ENCODE measurements at places on chromosomes 7 and 10.
A peak's percentile ranks its signal among the peaks of the same experiment; 100 is the strongest.

GRCh38 chr7:150753239-150753638 lies 16.0 kb downstream of the GIMAP5 start:
- no peak for DNase-seq

DNA sequence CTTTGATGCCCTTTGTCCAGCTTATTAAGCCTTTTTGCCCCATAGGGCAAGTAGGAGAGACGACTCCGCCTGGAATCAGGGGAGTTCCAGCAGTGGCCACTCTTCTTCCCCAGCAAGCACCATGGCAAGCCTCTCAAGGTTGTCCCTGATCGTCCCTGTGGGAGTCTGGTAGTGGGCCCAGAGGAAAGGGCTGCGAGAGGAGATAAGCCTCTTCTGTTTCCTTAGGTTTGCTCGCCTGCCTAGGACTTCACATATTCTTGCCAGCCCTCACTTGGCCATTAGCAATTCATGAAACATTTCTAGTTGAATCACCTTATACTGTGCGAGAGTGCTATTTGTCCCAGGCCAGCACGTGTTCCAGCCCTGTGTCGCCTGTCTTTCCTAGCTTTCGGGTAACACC lies 47.8 kb upstream of the CPN1 start:
- DNase-seq = no peak

GRCh38 chr7:2100278-2101208 lies 132.2 kb downstream of the MAD1L1 start:
- no peak for DNase-seq

DNA sequence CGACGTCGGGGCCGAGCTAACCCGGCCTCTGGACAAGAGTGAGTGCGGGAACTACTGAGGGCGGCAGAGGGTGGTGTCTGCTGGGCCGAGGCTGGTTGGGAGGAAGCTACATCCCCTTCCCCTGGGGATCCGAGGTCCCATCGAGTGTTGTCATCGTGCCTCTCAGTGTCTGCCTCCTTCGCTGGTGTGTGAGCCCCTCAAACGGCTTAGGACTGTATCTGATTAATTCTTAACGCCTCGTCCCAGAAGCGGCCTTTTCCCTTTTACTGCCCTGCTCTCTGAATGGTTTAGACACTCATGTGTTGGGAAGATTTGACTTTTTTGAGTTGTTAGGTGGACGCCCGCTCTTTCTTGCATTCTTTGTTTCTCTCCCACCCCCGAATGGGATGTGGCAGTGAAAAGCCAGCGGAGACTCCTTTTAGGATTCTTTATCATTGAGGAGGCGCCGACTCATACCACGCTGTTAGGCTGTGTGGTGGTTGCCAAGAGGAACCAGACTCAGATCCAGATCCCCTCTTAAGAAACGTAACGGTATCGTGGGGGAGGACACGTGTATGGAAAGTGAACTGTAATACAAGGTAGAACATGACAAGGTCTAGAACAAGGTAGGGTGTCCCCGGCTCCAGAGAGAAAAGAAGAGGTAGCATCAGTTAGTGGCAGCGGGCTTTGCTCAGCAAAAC lies 631 bp downstream of the SUPV3L1 start:
- DNase-seq = no peak

DNA sequence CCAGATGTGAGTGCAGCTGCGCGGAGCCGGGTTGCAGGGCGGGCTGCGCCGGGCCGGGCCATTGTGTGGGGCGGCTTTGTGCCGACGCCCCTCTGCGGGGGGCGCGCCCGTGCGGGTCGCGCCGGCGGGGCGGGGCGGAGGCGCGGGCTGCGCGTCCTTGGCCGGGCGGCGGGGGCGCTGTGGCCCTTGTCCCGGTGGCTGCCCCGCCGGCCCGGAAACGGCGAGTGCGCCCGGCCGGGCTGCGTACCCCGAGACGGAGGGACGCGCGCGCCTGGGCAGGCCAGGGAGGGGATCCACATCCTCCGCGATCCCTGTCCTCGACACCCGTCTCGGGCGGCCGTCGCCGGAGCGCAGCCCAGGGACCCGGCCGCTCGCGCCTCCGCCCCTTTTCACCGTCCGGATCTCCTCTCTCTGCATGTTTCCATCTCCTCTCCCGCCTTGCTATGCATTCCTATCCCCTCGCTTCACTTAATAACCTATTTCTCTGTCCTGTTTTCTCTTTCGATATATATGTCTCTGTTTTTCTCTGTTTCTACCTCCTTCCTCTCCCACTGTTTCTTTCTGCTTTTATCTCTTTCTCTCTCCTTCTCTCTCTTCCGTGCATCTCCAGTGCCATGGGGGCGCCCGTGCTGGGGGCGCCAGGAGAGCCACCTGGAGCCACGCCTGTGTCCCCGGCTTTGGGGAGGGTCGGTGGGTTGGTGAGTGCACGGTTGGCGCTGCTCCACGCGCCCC lies 765 bp downstream of the PFKFB3 start:
- DNase-seq = peak; percentile 41

GRCh38 chr10:48187713-48188485 lies 86.6 kb downstream of the FRMPD2 start:
- DNase-seq = no peak

- DNase-seq = no peak
Observed at GRCh38 chr10:80700252-80700651, 162.6 kb downstream of the SH2D4B start.

DNA sequence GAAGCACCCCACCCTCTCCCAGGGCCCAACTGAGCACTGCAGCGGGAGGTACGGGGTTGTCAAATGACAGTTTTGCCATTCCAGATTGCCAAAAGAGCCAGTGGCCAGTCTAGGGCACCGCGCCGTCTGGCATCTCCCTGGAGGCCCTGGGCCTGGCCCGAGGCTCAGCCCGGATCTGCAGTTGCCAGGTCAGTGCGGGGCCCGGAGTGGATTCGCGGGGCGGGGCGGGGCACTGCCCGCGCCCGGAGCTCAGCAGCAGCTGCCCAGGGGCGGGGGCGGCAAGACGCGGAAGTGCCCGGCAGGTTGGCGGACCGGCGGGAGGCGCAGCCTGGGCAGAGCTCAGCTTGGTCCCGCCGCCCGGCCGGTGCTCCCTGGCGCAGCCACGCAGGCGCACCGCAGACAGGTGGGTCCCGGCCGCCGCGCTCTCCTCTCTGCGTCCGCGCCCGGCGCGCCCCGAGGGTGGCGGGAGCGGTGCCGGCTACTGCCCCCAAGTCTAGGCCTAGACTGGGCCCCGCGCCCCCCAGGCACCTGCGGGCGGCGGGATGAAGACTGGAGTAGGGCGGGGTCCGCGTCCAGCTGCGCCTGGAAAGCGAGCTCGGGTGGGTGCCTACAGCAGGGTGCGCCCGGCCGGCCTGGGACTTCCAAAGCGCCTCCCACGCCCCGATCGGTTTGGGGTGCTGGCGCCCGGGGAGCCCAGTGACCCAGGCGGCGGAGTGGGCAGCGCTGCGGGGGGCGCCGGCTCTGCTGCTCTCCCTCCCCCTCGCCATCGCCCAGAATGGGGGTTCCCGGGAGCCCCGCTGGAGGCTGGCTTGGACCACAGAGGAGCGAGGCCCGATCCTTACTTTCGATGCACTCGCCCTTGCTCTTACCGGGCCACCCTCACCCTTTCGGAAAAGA lies at the start of gene IRF5:
Gene IRF5, plus strand, starts transcription at position 281 of the 897 bp plus-strand sequence. CDS start 4,155 bp downstream, outside the sequence.
- no peak for DNase-seq

DNA sequence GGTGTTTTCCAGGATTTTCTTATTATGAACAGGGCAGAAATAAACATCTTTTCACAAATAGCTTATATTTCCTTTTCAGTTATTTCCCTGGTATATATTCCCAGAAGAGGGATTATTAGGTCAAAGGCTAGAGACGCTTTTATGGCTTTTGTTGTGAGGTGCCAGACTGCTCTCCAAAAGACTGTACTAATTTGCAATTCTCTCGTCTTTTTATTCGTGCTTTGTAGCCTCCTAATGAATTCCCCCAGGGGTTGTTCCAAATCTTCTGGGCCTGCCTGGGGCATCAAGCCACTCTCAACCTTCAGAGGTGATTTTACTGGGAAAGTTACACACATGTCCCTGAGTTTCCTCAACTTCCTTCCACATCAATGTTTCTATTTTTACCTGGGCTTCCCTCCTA lies 34.0 kb upstream of the R3HCC1L start:
- DNase-seq = no peak

DNA sequence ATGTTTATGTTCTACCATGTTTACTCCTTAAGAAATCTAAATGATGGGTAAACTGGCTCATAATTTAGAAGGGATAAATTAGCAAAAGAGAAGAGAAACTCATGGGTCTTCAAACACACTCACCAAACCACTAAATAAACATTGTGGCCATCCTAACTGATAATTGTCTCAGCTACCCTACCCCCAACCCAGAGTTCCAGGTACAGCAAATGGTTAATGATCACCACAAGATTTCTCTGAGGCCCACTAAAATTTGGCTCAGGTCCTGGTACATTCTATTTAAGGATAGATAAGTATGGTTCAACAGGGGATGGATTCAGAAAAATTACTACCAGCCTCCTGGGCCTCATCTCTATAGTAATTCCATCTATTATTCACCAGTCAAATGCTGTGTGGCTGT lies 21.4 kb downstream of the SLC25A13 start:
- DNase-seq = no peak

DNA sequence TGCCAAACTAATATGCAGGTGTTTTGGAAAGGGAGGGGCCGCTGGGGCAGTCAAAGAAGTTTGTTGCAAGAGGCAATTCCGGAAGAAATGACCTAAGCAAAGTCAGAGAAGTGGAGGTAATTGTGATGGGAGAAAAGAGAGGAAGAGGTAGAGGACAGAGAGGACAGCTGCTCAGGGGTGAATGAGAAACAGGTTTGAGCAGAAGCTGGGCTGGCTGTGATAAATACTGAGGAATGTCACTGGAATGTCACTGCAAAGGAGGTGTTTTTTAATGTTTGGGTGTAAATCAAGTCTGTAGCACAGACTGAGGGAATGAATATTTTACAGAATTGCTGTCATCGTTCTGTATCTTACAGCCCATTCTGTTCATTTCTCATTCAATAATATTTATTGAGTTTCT lies 207.2 kb downstream of the DPP6 start:
- no peak for DNase-seq

DNA sequence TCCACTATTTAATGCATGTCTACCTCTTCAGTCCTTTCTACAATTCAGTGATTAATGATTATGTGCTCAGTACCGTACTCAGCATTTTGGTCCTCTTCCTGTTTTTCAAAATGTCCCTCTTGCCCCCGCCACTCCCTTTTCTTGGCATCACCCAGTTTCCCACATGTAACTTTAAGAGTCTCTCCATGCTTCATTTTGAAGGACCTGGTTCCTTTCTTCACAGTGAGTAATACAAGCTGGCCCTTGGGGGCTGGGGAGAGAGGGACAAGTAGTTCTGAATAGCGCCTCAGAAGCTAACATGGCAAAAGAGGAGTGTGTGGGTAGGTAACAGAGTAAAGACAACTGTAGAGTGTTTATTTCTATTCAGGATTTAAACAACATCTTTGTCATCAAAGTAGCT lies 34.6 kb upstream of the SLIT1 start:
- no peak for DNase-seq

- no peak for DNase-seq
Observed at GRCh38 chr10:49735848-49736563, 26.1 kb downstream of the OGDHL start.

- no peak for DNase-seq
Observed at GRCh38 chr10:113666682-113667252, 2.9 kb upstream of the NRAP start.

DNA sequence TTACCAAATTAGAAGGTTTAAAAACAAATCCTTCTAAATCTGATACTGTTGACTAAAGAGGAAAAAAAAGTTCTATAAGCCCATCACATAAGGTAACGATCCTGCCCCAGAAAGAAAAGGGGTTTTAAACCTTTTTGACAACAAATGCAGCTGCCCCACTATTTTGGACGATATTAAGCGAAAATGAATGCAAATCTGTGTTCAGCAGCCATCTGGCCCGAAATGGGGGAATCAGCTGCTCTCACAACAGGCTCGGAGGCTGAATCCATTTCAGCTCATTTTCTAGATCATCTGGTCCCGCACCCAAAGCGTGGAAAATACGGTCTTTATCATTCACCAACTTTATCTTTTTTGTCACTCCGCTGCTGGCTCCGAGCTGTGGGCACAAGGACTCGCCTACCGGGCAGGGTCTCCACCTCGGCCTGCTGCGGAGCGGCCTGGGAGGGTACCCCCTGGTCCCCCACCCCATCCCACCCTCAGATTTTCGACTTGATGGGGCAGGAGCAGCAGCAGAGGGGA lies 2.4 kb upstream of the EBF3 start:
- DNase-seq = no peak

DNA sequence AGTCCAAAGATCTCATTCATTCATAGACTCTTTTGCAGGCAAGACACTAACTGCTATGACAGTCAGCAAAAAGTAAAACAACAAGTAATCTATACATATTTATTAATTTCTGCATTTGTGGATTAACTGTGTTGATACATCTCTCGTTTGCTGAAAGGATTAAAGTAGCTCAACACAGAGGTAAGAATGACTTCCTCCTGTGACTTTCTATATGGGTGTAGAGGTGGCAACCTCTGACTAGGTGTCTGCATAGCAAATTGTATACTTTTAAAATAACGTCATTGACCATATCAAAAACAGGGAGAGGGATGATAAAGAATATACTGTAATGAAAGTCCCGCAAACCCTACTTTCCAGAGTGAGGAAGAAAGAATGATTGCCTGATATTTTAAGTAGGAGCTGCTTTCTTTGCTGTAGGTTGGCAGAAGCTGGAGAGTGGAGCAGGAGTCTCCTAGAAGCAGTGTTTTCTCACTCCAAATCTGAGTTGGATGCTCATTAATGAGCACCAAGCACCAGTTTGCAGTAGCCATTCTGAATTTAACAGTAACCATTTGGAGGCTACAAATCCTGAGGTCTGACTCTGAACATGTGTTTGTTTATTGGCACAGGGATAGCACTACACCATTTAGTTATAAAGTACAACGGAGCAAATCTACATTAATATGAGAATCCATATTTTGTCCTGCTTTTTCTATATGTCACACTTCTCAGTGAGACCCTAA lies 9.2 kb upstream of the LRRN3 start:
- no peak for DNase-seq

DNA sequence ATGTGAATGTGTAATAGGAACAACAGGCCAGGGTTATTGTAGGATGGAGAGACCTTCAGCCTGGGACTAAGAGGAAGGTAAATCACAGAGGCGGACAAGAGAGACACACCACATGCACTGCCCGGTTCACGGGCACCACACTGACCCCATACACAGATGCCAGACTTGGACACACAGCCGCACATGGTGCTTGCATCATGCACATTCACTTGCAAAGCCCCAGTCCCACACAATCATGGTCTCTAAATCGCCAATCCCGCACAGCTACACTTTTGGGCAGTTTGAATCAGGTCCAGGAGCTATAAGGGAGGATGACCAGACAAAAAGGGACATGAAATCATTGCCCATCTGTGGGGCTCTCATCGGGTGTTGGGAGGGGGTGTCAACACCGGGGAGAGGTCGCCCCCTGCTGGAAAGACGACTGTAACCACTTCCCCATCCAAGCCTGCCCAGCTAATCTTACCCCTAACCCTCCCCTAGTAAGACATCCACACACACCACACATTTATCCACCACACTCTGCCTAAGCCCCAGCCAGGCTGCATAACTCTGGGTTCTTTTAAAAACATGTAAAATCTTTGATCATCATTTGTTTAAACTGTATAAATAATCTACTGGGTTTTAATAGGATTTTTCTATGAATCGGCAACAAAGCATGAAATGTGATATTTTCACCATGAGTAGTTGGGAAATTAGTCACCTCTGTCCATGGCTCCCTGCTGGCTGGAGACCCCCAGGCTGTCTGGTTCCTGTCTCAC lies 40.5 kb upstream of the SLF2 start:
- DNase-seq = peak; percentile 36

All from activated T-cell treated with anti-CD3 and anti-CD28 coated beads for 1 hour (primary cell).